ENCODE measurements at places on chromosomes 3 and 15. TPM values are rescaled to one million over a fixed set of nuclear protein-coding genes. Genes with fewer than 3 reads are reported as not detected.
A peak's percentile ranks its signal among the peaks of the same experiment; 100 is the strongest.

FBLN2 gene
- 24.2 TPM for polyA plus RNA-seq

MST1R gene
- polyA plus RNA-seq, result 1.6 TPM

PCOLCE2 gene
- polyA plus RNA-seq, result 4.2 TPM

TTC21A gene
- 5.8 TPM for polyA plus RNA-seq

SST gene
- 0.26 TPM for polyA plus RNA-seq

DNA sequence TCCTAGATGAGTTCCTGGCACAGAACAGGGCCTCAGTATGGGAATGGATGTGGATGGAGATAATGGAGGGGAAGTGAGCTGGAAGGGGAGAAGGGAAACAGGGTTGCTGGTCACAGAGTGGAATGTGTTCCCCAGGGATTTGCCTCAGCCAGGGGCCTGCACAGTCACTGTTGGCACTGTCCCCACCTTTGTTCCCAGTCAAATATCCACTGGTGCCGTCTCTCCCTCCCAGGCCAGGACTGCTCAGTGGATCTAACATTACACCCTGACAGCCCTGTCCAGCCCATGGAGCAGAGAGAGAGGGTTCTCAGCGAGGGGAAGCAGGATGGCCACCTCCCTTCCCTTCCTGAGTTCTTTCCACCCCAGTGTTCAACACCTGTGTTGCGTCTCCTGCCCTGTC, 1.5 kb upstream of the PPP1R2 start:
- DNase-seq, result no peak

- peak; percentile 65 for DNase-seq
These were observed 51.3 kb downstream of the TPRG1 start for GRCh38 chr3:189222927-189223636.

DNA sequence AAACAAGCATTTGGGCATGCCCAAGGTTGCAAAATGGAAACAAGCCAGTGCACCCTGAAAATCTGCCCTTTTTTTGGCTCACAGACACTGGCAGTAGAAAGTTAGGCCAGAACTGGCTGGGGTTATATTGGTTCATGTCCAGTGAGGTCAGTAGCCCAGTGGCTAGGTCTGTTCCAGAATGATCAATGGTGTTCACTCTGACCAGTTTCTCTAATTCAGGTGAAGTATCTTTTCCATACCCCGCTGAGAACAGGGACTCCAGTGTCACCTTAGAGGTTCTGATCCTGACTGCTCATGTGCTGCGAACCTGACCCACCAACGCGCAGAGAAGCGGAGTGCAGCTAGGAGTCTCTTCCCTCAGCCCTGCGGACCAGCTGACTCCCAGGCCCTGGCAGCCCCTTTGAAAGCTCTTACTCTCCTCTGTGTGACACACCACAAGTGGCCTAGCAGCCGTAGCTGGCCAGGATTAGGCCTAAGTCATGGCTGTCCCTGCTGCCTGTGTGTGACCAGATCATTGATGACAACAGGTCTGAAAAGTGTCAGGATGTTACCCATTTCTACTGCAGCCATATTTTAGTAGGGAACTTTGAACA, 123.5 kb downstream of the GHSR start:
- no peak for DNase-seq

DNA sequence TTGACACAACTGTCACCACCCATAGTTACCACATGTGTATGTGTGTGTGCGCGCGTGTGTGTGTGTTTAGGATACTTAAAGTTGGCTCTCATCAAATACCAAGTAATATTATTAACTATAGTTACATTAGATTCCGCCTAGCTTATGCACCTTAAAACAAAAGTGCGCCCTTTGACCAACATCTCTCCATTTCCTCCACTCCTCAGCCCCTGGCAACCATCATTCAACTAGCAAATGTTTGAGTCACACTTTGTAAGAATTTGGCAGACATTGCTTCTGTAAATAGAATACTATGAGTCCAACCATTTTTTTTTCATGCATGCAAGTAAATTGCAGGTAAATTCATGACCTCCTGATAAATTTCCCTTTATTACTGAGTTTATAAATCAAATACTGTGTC, 169.3 kb downstream of the GBE1 start:
- no peak for DNase-seq

GRCh38 chr3:190436331-190436730, 13.4 kb downstream of the TMEM207 start:
- no peak for DNase-seq

DNA sequence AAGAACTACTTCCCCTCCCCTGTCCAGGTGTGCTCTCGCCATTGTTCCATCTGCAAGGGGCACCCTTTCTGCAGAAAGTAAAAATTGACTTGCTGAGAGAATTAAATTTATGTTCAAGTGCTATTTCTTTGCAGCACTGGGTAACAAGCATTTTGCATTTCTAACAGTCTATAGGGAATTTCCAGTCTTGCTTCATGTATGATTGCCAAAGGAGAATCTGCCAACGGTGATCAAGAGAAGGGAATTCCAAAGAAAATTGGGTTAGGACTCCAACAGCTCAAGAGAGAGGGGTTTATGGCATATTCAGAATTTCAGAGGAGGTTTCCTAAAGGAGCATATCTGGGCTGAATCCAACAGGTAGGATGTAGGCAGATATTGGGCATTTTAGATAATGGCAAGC, 136.7 kb upstream of the WNT5A start:
- DNase-seq, result no peak

- no peak for DNase-seq
These were observed 10.9 kb downstream of the SEMA3F start for GRCh38 chr3:50165910-50166538.

All from right renal cortex interstitium (tissue), 3 donors.